Endothelial cell of umbilical vein (primary cell): ENCODE measurements at places on chromosomes 6 and 20. TPM values are rescaled to one million over a fixed set of nuclear protein-coding genes. Genes with fewer than 3 reads are reported as not detected.

DNA sequence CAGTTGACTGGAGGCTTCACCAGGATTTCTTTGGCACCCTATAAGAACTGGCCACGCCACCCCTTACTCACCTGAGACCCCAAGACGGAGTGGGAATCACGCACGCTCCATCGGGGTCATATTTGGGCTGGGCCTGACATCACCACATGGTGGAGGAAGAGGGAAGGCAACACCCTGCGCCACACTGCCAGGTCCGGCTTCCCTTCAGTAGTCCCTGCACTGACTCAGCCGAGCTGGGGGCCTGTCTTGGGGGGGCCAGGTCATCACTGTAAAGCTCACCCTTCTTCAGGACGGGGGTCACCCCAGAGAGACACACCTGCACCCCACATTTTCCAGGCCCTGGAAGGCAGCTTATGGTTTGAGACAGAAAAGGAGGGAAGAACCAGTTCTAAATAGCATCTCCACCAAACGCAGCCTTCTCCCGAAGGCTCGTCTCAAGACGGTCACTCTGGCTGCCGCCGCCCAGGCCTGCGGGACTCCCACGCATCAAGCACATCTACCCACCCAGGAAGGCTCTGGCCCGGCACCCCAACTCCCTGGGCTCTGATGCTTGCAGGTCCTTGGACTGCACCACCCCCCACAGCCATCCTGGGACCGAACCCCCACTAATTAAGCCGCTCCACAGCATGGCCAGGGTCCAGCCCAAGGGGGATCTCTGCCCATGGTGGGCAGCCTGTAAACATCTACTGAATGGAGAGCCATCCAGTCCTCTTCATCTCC, 51.8 kb downstream of the GINS1 start:
- no peak for DNase-seq

- DNase-seq: no peak
These were observed 3.1 kb upstream of the SPACA1 start for GRCh38 chr6:88044530-88044929.

DNA sequence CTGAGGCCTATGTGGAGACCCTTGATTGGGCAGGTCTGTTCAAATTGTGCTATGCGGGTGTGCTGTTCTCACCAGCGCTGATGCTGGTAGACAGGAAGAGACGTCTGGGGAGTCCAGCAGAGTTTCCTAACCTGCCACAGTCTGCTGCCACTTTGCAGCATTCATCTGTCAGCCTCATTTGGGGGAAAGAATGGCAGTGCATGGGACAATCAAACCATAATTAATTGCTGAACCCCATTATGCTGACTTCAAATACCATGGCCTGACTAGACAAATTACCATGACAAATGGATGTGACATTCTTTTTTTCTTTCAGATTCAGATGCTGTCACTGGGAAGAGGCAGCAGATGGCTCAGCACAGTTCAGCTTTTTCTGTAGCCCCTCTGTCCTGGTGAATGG, 171.4 kb upstream of the SYNDIG1 start:
- no peak for DNase-seq

DNA sequence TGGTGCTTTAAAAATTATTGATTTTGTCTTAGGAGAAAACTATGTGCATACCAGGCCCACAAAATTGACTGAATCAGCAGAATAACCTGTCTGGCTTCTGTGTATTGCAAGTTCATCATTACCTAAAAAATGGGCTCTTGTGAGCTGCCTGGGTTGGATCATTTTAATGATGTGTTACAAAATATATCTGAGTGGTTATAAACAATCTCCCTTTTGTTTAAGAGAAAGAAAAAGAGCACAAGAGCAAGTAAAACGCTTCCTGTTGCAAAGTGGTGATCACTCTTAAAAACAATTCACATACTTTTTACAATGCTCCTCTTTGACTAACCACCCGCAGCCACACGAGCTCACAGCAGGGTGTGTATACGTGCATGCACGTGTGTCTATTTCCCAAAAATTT, 335.1 kb downstream of the HDGFL1 start:
- peak; percentile 46 for DNase-seq

DNA sequence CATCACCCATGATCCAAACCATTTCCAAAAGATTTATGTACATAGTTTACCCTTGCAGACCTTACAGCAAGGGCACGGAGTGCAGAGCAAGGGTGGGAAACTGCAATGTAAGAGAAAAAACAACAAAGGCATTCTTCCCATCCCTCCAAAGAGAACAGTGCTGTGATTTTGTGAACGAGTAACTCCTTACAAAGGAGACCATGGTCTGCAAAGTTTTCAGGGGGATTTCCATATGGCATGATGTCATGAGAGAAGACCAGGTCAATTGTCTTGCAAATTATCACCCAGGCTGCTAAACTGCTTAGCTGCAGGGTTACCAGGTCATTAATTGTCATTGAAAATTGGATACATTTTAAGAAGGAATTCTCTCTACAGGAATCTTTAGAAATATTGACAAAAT, 58.3 kb downstream of the LAMP5 start:
- DNase-seq: no peak

GRCh38 chr6:106305740-106306139, 19.8 kb downstream of the ATG5 start:
- DNase-seq: no peak

DNA sequence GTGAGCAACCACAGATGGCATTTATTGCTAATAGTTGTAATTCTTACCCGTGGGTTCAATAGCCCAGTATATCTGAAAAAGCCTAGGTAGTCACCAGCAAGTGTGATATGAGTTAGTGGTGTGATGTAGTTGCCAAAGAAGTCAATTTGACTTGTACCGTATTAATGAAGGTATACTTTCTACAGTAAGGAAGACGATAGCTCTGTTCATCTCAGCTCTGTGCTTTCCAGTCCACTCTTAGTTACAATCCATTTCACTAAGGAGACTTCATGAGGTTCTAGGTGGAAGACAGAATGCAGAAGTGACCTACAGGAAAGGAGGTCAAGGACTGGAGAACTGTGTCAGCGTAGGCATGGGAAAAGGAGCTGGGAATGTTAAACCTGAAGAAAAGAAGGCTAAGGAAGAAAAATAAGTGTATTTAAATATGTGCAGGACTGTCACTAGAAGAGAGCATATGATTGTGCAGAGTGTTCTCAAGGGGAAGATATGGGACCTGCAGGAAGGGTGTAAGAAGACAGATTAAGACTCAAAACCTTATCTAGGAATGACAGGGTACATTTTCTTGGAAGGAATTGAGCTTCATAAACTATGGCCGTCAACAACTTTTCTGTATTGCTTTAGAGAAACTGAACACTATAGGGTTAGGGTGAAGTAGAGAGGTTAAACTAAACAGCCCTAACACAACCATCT, 116.9 kb upstream of the SCGN start:
- no peak for DNase-seq

- peak; percentile 18 for DNase-seq
These were observed 1.2 kb downstream of the SYNCRIP start for GRCh38 chr6:85641522-85641896.

DNA sequence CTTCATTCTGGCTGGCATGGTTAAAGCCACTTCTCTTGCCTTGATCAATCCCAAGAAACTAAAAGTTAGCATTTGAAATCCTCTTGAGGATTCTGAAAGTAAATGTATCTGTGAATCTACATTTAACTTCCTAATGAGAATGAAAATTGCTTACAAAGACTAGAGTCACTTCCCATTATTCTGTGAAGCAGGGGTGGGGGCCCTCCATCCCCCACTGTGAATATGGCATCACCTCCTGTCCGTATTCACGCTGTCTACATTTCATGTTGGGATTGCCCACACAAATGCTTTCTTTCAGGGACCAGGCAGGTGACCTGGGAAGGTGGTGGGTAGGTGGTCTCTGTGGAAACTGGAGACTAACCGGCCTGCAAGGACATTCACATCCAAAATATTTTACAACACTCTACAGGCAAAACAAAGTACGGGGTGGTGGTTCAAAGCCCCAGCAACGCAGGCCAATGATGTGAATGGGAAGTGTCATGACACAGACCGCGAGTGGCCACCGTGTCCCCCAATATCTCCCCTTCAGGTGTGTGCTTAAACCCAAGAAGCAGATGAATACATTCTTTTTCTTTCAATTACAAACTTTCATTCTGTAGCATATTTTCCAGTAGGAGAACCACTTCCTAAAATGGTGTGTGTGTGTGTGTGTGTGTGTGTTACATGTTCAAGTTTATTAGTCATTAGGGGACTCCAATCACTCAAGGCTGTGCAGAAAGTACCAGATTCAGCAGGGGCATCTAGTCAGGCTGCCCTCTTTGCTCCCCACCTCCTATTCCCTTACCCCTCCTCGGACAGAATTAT, 132.2 kb downstream of the PRND start:
- no peak for DNase-seq

DNA sequence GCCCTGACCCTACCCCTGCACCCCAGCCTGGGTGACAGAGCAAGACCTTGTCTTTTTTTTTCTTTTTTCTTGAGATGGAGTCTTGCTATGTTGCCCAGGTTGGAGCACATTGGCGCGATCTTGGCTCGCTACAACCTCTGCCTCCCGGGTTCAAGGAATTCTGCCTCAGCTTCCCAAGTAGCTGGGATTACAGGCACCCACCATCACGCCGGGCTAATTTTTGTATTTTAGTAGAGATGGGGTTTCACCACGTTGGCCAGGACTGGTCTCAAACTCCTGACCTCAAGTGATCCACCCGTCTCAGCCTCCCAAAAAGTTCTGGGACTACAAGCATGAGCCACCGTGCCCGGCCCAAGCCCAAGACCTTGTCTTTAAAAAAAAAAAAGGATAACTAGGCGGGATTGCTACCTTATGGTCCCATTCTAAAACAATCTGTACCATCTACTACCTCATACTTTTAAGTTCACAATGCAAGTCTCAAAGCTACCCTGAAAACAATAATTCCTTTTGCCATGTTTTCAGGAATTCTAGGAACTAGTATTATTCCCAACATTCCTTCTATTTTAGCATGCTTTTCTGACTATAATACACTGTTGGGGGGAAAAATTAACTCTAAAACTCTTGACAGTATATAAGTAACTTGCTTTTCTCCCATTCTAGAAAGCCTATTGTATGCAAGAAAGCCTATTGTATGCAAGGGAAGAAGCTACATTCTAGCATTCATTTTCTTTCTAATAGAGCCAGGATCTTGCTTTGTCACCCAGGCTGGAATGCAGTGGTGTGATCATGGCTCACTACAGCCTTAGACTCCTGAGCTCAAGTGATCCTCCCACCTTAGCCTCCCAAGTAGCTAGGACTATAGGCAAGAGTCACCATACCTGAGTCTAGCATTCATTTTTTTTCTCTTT, 6.6 kb downstream of the TUBB start:
- DNase-seq: no peak

GRCh38 chr6:123042401-123042800, 46.4 kb downstream of the CLVS2 start:
- DNase-seq: no peak

GRCh38 chr6:168102315-168102985, 23.4 kb upstream of the FRMD1 start:
- DNase-seq: no peak

- no peak for DNase-seq
These were observed 400.8 kb downstream of the SMOC2 start for GRCh38 chr6:168841609-168842278.

- no peak for DNase-seq
These were observed 179.5 kb downstream of the CDH26 start for GRCh38 chr20:60137657-60138245.

GRCh38 chr6:108619431-108620197, 58.9 kb downstream of the FOXO3 start:
- DNase-seq: peak; percentile 46

- DNase-seq: no peak
These were observed 544.3 kb downstream of the KIF16B start for GRCh38 chr20:16028923-16029322.

- DNase-seq: peak; percentile 18
These were observed 1.4 kb downstream of the RAET1E start for GRCh38 chr6:149896491-149896890.

DNA sequence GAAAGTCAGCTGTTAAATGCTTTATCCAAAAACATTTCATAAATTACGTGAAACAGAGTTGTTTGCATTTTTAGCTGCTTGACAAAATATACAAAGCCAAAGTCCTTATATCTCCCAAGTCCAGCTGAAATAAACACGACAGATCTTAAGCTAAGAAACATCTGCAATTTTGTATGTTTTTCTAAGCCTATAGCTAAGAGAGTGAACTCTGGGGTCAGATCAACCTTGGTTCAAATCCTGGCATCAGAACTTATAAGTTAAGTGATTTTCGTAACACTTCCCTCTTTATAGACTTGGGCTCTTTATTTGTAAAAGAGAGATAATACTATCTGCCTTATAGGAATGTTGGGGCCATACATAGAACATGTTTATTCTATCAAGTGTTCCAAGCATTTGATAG, 176.7 kb downstream of the PTPRK start:
- DNase-seq: no peak

GRCh38 chr6:96794980-96795379, 42.3 kb downstream of the GPR63 start:
- DNase-seq: no peak

- no peak for DNase-seq
These were observed 45.7 kb downstream of the HNF4A start for GRCh38 chr20:44400970-44401769.

DNA sequence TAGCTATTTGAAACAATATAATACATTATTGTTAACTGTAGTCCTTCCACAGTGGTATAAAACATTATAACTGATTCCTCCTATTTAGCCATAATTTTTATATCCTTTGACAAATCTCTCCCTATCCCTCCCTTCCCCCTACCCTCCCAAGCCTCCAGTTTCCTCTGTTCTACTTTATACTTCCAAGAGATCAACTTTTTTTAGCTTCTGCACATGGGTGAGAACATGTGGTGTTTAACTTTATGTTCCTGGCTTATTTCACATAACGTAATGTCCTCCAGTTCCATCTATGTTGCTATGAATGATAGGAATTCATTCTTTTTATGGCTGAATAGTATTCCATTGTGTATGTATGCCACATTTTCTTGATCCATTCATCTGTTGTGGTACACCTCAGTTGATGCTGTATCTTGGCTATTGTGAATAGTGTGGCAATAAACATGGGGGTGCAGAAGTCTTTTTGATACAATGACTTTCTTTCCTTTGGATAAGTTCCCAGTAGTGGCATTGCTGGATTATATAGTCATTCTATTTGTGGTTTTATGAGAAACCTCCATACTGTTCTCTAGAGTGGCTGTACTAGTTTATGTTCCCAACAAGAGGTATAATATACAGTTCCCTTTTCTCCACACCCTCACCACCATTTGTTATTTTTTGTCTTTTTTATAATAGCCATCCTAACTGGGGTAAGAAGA, 205.0 kb downstream of the KCNQ5 start:
- no peak for DNase-seq

TREM1 gene
- total RNA-seq: not detected in 2 replicates

DNAAF9 gene
- 16.7 and 20.9 TPM in 2 replicates for total RNA-seq

FNDC11 gene
- 0.51 and 0.71 TPM in 2 replicates for total RNA-seq

TFB1M gene
- 30.2 and 35.5 TPM in 2 replicates for total RNA-seq

CNR1 gene
- total RNA-seq: not detected in 2 replicates

DOK5 gene
- 5.7 and 14.2 TPM in 2 replicates for total RNA-seq

DEFB110 gene
- not detected in 2 replicates for total RNA-seq

IL22RA2 gene
- not detected in 2 replicates for total RNA-seq

EYS gene
- 0.27 and 0.81 TPM in 2 replicates for total RNA-seq

RIPPLY2 gene
- 0.53 TPM in 1 of 2 replicates, not detected in the other for total RNA-seq

LRRN4 gene
- not detected in 2 replicates for total RNA-seq

SLC2A10 gene
- 11.1 and 11.2 TPM in 2 replicates for total RNA-seq

GHRH gene
- not detected in 2 replicates for total RNA-seq
